ENCODE measurements at places on chromosomes 5 and 9.

DNA sequence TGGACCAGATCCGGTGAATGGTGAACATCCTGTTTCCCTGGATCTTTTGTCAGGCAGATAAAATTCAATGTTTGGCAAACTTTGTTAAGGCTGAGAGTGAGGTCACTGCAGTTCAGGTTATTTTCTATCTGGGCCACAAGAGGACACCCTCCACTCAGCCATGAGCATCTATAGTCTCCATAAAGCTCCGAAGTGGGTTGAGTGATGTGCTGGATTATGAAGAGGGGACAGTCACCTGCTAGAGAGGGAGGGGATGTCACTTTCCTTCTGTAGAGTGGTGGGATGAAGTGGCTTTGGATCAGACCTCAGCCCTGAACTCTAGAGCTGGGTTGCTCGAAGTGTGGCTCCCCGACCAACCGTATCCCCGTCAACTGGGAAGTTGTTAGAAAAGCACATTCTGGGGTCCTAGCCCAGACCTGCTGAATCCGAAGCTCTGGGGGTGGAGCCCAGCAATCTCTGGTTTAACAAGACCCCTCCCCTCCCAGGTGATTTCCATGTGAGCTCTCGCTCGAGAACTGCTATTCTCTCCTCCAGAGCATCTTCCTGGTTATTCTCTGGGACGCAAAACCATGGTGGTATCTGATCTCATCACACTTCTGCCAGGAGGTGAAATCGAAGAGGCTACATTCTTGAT, 31.8 kb upstream of the FGF1 start:
- DNase-seq, result no peak

GRCh38 chr9:70749066-70749465, 334.6 kb upstream of the KLF9 start:
- DNase-seq, result no peak

DNA sequence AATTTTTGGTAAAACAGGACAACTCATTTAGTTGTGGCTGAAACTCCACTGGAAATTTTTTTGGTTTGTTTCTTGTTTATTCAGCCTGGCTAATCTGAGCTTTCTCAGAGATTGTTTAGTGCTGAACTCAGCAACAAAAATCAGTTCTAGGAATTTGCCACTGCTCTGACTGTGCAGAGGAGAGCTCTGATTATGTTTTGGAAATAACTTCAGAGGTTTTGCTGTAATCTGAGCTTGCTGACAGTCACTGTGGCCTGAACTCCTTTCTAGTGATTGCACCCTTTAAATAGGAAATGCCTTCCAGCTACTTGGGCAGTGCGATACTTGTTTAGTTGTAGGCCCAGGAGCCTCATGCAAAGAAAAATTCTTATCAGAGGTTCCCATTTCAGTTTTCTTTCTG, 60.2 kb downstream of the OSTF1 start:
- DNase-seq, result no peak

- DNase-seq, result no peak
Observed at GRCh38 chr9:91680106-91680505, 256.5 kb upstream of the NFIL3 start.

- DNase-seq, result no peak
Observed at GRCh38 chr9:111910428-111910827, 13.8 kb downstream of the UGCG start.

DNA sequence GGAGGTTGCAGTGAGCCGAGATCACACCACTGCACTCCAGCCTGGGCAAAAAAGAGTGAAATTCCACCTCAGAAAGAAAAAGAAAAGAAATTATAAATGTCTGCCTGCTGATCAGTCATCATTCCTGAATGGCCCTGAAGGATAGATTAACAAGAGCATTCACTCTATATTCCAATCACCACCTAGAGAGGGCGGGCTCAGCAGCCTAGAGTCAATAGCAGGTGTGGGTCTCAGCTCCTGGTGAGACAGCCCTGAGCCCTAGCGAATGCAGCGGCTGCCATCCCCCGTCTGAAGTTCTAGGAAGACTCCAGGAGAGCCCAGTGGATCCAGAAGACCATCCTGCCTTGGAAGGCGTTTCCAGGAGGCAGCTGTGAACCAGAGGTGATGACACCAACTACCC, 12.0 kb downstream of the FBP1 start:
- no peak for DNase-seq

DNA sequence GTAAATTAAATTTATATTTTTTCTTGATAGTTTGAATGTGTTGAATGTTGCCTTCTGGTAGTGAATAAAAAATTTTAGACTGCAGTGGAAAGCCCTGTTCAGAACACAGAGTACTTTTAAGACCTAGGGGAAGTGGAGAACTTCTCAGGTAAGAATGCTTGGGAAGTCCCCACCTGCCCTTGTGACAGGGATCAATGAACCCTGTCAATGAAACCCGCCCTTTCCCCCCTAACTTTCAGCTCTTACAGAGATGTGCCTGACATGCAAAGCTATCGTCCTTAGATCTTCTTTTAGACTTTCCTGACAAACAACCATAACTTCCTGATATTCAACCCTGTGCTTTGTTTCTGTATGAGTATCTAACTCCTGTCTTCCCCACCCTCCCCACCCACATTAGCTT, 562.7 kb downstream of the TLE4 start:
- no peak for DNase-seq

- no peak for DNase-seq
Observed at GRCh38 chr9:107144475-107144874, 138.6 kb upstream of the RAD23B start.

DNA sequence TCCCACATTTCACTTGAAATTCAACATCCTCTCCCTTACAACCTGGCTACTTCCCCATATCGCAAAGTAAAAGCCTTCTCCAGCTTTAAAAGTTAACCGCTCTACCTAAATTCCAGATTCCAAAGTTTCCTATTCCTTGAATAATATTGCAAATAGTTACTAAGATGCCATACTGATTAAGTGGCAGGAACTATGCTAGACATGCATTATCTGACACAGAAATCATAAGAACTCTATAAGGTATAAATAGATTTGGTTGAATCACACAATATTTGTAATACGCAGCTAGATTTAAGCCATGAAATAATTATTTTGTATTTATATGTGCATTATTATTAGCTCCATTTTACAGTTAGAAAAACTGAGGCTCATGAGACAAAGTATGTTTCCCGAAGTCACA, 92.8 kb downstream of the NFIB start:
- DNase-seq, result no peak

GRCh38 chr5:53416144-53416738, 64.2 kb upstream of the FST start:
- DNase-seq, result no peak

DNA sequence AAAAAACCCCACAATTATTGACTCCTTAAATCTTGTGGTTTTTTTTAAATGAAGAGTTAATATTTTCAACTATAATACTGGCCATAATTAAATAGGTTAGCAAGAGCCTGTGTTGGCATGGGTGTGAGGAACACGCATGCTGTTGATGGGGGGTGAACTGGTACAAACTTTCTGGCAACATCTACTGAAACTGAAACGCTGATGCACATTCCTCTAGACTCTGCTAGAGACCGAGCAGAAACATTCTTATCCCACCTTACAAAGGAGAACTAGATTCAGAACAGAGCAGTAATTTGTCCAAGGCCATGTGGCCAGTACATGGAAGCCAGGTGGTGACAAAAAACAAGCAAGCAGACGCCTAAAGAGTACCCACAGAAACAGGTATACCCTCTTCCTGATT, 2.4 kb downstream of the BICD2 start:
- no peak for DNase-seq

DNA sequence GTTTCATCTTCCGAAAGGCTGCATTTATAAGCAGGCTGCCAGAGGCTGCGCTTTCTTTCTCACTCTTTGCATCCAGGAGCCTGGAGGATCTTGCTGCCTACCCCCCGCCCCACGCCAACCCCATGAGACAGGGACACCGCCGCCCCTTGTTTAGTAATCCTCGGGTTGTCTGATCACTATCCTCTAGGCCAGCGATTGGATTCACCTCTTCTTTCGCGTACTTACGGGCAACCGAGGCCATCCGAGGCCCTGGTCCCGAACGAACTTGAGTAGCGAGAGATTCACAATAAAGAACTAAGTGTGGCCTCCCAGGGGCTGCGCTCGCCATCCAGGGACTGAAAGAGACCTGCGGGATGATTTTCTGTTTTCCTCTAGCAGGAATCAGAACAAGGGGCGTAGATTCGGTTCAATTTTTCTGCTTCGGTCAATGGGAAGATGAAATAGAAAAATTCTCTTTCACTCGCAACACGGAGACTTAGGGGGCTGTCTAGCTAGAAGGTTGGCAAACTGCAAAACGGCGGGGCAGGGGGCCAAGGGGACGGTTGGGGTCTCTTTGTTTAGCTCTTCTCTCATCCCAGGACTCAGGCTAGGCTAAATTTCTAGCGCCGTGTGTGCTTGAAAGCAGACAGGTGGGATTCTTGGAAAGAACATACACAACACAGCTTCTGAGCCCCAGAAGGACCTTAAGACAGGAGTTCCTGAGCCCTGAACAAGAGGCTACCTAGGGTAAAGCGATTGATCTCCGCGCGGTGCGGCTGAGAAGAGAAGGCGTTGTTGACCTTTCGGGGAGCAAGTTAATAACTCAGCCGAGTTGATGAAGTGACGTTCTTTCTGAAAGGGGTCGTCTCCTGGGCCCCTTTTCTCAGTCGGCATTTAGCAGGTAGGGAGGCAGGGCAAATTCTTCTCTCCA, 5.8 kb upstream of the ISL1 start:
- no peak for DNase-seq

DNA sequence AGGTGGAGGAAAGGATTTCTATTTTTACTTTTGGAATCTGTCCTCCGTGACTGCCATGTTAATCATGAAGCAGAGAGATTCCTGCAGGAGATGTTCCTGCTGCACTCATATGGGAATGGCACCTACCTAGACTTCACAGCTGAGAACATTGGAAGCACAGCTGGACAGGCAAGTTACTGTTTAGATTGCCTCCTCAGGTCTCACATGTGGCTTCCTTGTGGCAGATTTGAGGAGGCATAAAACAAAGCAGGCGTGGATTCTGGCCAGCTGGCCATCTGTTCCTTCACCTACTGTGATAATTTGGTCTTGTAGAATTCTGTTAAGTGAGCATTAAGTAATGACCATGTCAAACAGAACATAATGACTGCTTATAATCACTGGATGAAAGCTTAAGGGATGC, 193.4 kb downstream of the EDIL3 start:
- DNase-seq, result no peak

DNA sequence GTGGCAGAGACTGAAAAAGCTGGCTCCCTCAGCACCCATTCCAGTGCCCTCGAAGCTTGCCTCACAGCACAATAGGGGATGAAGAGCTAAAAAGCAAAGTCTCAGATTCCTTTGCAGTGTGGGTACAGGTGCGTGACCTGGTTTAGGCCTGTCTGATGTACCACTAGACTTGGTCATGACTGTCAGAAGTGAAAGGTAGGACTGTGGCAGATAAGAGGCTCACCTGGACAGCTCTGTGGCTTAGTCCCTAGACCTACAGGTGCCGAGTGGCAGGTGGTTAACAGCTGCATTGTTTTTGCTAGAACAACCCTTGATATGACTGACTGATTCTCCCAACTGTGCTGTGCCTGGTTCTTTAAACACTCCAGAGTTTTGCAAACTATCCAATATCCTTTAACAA, 14.7 kb upstream of the SFXN1 start:
- DNase-seq, result no peak

- no peak for DNase-seq
Observed at GRCh38 chr9:80948066-80948465, 741.3 kb downstream of the TLE1 start.

Data from HAP-1 (cell line).